ENCODE measurements at places on chromosomes 12 and 14.

DNA sequence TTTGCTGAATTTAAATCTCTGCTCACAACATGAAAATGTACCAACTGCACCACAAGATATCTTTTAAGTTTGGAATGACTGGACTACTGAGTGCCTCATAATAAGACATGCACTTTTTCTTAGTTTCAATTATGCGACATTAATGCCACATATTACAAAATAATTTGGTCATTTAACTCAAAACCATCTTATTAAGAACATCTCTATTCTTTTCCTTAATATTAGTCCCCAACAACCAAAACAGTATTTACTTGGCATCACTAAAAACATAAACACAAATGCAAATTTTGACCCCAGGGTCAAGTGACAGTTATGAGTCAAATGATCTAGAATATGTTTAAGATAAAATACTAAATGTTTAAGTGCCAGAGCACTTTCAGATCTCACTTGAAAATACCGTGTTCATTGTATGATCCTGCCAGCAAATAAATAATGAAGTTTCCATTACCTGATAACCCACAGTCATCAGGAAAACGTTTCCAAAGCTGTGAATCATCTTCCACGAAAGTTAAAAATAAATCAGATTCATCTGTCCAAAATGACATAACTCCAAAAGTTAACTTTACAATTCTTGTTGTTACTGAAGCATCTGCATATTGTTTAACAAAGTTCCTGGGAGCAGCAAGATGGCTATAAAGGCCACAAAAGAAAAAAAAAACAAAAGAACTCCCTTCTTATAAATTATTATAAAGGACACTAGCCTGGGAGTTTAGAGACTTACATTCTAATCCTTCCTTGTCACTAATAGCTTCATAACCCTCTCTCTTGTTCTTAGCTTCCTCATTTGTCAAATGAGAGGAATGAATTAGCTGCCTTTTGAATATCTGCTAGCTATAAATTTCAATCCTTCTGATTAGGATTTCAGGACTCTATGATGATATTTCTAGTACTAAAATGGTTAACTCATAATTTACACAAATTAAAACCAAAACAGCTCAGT, 30.5 kb upstream of the AP4S1 start:
- DNase-seq: no peak

DNA sequence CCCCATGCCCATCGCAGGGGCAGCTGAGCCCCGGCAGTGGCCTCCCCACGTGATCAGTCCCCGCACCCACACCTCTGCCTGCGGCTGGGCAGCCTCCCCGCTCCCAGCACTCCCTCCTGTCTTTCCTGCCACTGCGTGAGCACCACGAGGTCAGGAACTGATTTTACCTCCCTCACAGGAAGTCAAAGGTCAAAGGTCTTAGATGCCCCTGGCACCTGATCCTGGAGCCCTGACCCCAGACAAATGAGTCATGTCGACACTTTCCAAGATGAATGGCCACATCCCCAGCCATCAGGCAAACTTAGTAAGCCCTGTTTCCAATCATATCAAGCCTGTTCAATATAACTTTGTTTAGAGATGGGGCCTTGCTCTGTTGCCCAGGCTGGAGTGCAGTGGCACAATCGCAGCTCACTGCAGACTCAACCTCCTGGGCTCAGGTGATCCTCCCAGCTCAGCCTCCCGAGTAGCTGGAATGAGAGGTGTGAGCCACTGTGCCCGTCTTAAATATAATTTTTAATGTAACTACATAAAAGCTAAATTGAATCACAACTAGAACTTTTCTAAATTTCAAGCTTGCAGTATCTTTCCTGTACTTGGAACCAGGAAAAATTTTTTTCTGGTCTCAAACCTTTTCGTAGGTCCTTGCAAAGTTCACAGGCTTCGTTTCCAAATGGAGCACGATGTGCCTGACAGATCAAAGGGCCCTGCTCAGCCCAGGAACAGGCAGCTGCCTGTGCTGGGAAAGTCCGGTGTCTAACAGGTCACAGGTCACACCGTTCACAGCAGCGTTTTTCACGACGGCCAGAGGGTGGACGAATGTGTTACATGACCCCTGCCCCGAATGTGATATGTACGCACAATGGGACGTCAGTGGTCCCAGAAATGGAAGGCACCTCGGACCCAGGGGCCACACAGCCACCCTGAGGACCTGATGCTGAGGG, 1.9 kb downstream of the LRCOL1 start:
- DNase-seq: no peak

DNA sequence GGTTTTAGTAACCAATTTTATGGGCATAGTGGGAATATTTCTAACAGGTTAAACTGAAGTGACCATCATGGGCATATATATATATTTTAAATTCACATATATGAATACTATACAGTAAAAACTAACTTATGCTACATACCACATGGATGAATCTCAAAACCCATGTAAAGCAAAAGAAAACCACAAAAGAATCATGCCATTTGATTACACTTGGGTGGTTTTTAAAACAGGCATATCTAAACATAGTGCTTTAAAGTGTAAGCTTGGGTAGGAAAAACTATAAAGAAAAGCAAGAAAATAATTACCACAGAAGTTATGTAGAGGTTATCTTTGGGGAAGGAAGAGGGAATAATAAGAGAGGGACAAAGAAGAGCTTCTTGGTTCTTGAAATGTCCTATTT, 326.1 kb downstream of the NAV3 start:
- no peak for DNase-seq

DNA sequence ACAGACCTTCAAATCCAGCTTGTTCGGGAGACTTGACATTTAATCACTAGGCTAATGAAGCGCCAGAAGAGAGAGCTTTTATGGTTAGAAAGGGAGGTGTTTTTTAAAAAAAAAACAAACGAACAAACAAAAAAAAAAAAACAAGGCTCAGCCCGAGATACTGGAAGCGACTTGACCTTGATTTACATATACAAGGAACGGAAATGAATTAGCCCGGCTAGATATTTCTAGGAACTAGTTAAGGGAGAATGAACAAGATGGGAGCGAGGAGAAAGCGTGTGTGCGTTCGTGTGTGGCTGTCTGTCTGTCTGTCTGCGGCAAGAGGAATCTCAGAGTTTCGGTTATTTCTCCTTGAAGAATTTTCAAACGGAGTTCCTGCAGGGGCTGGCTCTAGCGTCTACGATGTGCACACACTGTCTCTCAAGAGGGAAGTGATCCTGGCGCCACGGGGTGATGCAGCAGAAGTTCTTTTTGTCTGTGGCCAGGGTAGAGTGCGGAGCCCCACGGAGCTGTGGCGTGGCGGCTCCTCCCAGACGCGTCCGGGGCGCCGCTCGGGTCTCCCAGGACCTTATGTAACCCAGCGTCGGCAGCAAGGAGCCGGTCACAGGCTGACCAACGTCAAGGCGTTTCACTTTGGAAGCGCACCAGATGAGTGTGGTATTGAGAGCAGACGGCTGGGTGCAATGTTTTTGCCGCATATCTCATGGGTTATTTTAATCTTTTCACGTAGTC, 18.8 kb downstream of the SOCS2 start:
- peak; percentile 52 for DNase-seq

GRCh38 chr12:90987101-90987500, 17.7 kb downstream of the EPYC start:
- DNase-seq: no peak

DNA sequence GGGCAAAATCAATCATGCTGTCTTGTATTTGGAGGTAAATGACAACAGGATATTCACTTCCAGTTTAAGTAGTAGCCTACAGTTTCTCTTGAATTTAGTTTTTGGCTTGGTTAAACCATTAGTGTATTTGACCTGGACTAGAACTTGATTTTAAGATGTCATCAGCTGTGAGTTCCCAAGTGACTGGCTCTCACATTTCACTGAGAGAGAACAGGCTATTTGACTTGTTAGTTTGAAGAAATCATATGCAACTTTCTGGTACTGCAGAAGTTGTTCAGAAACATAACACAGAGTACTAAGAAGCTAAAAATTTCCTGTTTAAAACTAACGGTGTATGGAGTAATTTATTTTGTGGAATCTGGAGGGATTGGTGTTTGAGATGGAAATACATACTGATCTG, 22.3 kb downstream of the MNAT1 start:
- no peak for DNase-seq

DNA sequence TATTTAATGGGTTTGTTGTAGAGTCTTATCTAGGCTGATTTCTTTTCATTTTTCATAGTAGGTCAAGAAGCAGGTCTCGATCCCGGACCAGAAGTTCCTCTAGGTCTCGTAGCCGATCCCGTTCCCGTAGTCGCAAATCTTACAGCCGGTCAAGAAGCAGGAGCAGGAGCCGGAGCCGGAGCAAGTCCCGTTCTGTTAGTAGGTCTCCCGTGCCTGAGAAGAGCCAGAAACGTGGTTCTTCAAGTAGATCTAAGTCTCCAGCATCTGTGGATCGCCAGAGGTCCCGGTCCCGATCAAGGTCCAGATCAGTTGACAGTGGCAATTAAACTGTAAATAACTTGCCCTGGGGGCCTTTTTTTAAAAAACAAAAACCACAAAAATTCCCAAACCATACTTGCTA, 4.2 kb downstream of the SRSF5 start:
- no peak for DNase-seq

DNA sequence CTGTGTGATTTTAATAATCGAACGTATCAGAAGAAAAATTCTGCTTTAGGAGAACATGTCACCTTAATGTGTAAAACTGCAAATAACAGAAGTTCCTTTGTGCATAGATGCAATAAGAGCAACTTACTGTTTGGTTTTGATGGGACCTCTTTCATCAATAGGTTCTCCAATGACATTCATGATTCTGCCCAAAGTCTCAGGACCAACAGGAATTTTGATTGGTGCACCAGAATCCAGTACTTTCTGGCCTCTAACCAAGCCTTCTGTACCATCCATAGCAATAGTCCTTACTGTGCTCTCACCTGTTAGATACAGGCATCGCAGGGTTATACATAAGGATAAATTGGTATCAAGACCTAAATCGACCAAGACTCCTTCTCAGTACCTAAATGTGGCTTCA, 1.1 kb downstream of the ATP5F1B start:
- DNase-seq: no peak

DNA sequence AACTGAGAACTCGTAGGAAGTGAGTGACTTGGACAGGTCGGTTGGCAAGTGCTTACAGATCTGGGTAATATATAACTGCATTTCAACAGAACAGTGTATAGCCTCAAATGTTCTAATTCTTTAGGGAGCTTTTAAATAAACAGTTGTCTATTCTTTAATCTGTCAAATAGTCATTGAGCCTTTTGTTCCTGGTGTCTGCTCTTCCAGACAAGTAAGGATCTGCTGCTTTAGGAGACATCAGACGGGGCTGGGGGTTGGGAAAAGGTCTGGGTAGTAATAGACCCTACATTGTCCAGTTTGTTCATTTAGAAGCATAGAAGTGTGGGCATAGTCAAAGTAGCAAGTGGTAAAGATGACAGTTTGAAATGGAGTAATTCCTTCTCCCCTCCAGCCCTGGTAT, 2.0 kb downstream of the PTPN11 start:
- no peak for DNase-seq

GRCh38 chr12:117036547-117036946, 62.7 kb downstream of the TESC start:
- no peak for DNase-seq

- no peak for DNase-seq
Measured at GRCh38 chr14:25757364-25757763, 707.4 kb upstream of the STXBP6 start.

DNA sequence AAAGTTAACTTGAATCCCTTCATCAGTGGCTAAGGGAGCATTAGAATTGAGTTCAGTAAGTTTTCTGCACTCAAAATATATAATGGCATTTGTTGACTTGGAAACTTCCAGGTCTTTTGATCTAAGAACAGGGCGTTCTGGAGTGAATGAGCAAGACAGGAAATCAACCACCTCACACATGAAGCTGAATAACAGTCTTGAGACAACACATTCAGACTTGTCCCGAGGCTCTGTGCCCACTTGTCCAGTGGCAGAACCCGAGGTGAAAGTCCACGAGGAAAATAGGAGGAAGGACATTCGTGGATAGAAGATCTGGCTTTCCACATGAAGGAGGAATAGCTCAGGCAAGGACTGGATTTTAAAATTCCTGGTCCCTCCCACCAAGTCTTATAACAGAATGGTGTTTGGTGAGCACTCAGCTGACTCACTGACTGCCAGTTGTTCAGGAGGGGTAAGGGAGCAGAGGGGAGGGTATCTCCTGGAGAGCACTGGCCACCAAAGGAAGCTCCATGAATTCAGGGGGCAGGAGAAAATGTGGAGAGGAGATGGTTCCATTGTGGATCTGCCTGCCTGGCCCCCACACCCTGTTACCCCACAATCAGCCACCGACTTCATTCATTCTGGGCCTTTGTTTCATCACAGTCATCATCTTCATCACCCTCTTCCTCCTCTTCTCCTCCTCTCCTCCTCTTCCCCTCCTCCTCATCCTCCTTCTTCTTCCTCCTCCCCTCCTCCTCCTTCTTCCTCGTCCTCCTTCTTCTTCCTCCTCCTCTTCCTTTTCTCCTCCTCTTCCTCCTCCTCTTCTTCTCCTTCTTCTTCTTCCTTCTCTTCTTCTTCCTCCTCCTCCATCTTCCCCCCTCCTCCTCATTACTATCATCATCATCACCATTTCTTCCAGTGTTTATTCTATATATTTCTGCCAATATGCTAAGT, 620.1 kb downstream of the MED13L start:
- no peak for DNase-seq

DNA sequence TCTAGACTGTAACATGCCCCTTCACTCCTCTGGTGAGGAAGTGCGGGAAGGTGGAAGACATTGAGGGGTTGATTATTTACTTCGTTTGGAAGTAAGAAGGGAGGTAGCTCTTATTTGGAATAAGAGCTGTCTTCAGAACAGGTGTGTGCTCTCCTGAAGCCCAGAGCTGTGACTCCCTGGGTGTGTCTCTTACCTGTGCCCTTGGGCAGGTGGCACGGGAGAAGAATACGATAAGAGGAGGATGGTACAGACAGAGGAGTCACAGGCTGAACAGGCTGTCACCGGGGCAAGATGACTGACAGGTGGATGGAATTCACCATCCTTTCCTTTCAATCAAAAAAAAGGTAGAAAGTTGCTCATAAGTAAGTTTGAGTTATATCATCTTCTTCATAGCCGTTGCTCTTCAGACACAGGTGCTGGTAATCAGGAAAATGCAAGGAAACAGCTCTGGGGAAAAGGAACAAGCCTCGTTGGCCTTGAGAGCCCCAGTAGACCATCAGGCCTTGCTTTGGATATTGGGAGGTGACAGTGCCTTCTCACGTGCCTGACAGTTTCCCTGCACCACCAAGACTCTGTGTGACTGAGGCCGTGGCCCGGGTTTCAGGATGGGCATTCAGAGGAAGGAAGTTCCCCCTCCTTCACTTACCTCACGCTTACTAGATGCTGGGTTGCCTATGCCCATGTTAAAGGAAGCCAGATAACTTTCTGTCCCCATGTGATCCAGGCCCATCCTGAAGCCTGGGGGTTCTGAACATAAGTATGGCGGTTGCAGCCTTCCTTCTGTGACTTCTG, 120.4 kb downstream of the ETV6 start:
- DNase-seq: no peak

- DNase-seq: no peak
Measured at GRCh38 chr14:50865391-50866076, 6.3 kb upstream of the ABHD12B start.
